ENCODE measurements at places on chromosomes 16 and 17.

DNA sequence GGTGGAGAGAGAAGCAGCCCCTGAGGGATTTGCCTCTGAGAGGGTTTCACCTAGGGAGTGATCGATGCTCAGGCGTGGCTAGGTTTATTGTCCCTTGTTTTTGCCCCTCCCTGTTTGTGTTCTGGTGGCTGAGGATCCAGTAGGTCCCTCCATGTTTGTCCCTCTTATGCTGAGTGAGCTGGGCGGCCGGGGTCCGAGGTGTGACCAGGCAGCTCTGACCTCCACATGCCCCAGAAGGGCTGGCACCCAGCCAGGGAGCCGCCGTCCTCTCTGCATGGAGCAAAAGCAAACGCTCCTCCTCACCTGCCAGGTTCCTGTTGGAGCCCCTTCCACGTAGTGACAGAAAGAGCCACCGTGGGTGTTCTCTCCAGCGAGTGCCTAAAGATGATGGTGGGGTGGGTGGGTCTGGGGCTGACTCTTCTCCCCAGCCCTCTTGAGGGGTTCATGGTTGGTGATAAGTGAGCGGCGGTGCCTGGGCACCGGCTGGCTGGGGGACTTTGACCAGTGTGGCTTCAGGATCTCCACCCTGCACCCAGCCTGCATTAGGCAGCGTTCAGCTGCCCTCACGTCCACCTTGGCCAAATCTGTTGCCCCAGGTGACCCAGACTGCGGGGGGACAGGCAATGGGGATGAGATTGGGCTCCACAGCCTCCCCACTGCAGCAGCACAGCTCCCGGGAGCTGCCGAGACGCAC lies 14.1 kb upstream of the NUDT16L1 start:
- no peak for DNase-seq

DNA sequence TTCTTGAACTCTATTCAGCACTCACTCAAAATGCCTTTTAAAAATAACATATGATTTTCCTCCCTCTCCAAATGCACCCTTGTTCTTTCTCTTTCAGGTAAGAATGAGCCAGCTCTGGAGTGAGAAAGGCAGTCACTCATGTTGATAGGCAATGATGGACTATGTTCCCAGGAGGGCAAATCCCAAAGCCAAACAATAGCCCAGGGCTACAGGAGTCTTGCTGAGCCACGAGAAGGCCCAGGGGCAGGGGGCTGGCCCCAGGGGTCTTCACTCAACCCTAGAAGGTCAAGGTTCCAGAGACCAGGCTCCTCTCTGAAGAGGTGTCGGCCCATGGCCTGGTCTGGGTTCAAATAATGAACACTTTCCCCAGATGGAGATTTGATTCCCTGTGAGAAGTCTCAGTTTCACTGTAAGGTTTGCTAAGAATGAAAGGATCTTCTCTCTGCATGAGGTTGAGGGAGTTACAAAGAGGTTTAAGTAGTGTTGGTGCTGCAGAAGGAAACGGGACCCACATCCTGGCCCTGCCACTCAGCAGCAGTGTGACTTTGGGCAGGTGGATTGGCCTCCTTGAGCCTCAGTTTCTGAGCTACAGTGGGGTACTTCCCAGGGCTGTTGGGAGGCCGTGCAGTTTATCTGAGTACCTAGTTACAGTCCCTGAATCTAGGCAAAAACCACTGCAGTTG lies 49.0 kb downstream of the RTN4RL1 start:
- no peak for DNase-seq

GRCh38 chr17:39376434-39376833 lies 25.0 kb downstream of the FBXL20 start:
- no peak for DNase-seq

- no peak for DNase-seq
Observed at GRCh38 chr16:14400285-14400977, 229.6 kb downstream of the PARN start.

DNA sequence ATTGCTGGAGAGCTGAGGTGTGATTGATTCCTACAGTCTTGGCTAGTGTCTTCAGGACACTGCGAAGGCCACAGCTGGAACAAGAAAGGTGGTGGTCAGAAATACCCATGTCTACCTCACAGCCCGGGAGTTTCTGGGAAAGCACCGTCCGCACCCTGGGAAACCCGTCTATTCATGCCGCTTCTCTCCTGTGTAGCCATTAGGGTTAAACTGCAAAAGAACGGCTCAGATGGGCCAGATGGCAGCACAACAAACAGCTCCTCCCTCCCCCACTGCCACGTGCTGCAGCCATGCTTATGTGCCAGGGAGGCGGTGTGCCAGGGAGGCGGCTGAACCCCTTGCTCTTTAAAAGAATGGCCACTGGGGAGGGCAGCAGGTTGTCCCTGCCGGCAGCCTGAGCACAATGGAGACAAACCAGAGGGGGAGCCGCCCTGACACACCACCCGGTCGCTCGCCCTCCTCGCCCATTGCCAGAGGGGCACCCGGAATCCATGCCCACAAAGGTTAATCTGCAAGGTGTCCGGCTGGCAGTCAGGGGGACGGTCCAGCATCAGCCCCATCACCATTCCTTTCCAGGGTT lies 65.2 kb downstream of the CYTH1 start:
- DNase-seq, result no peak

GRCh38 chr16:53207810-53208752 lies 153.3 kb downstream of the CHD9 start:
- peak; percentile 60 for DNase-seq

DNA sequence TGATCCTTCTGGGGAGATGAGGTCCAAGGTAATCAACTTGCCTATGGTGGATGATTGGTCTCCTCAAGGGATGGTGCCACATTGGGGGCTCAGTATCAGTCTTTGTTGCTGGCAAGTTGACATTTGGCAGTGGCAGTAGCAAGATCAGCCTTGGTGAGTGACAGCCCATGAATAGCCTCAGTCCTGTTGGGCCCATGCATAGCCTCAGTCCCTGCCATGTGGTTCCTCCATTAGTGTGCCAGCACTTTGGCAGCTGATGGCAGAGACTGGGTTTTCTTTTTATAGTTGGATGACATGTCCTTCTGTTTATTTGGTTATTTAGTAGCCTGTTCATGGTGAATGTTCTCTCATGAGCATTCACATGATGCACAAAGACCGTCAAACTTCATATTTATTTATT lies 179.6 kb downstream of the CBLN1 start:
- no peak for DNase-seq

GRCh38 chr17:79948406-79948944 lies 87.2 kb downstream of the TBC1D16 start:
- DNase-seq, result no peak

GRCh38 chr17:74646231-74646630 lies 22.7 kb upstream of the CD300E start:
- DNase-seq, result no peak

DNA sequence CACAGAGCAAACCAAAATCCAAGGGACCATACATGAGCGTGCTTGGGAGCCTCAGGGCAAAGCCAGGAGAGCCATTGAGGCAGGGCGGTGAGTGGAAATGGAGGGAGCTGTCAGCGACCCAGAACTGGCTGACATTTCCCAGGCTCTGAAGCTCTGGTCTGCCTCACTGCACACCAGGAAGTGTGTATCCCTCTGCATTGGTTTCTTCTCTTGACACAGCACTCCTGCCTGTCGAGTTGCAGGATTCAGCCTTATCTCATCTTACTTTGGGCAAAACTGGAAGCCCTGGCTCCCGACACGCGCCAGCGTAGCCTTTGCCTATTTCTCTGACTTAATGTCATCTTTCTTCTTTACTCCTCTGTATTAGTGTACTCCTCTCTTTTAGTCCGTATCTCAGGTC lies 144.7 kb upstream of the HS3ST3A1 start:
- no peak for DNase-seq

DNA sequence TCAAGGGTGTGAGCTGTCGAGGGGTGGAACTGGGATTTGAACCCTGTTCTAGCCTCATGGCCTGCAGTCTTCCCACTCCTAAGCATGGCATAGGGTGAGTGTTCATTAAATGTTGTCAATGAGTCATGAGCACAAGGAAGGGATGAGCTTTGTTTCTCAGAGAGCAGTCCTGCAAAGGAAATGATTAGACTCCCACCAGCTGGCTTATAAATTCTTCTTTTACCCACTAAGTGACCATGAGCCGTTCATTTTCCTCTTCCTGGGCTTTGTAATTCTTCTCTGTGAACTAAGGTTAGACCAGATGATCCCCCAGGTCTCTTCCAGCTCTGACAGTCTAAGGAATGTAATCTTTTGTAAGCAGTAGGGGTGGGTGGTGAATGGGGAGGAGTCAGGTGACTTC lies 47.9 kb upstream of the HNF1B start:
- no peak for DNase-seq

- peak; percentile 75 for DNase-seq
Observed at GRCh38 chr16:67236563-67237395, 9.8 kb downstream of the TMEM208 start.

DNA sequence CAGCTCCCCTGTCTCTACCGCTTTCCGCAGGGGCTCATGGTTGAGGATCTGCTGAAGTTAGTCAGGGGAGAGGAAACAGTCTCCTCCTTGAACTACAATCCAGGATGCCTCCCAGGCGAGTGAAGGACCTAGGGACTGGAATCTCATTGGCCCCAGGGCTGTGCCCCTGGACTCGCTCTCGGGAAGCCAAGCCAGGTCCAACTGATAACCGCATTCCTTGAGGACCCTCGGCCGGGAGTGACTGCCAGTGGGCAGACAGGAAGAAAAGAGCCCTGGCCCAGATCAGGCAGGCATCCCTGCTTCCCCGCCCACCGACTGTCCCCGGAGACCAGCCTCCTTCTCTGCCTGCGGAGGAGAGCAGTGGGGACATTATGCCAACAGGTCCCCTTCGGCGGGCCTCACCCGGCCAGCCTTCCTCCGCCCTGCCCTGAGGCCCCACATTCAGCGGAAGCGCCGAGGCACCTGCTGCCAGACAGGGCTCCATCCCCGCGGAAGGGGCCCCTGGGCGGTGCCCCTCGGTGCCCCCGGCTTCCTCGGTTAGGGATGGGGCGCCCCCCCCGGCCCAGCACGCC lies 776 bp downstream of the LRRC75A start:
- DNase-seq, result no peak

- DNase-seq, result no peak
Observed at GRCh38 chr17:50853015-50853615, 13.0 kb downstream of the TOB1 start.

- no peak for DNase-seq
Observed at GRCh38 chr17:78351449-78352006, 8.3 kb downstream of the SOCS3 start.

- no peak for DNase-seq
Observed at GRCh38 chr17:49239963-49240362, 9.4 kb upstream of the PHOSPHO1 start.

GRCh38 chr17:14525551-14526455 lies 224.9 kb downstream of the HS3ST3B1 start:
- no peak for DNase-seq

DNA sequence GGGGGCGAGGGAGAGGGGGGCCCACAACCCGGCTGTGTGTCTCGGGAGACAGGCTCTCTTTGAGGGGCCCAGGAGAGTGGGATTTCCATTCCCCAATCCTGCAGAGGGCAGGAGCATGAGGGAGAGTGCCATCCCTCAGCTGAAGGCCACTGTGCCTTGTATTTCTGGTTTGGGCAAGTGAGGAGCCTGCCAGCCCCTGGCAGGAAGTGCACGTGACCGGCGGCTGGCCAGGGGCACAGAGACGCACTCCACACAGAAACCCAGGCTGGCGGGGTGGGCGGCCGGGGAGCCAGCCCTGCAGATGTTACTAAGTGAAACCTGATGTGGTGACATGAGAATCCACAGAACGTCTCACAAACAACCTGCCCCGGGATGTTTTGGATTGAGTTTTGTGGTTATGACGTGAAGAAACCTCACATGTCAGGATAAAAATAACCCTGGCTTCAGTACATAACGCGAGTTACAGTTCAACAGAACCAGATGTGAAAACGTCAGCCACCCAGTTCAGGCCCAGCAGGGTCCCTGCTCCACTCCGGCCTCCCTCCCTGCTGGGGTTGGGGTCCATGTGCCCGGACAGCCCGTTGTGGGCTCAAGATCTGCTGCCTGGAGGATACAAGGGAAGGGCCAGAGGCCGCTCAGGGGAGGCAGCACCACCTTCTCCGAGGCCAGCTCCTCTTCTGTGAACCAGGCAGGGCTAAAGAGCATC lies 51.7 kb upstream of the MTSS2 start:
- DNase-seq, result no peak

- no peak for DNase-seq
Observed at GRCh38 chr16:69937465-69937951, 13.6 kb upstream of the CLEC18A start.

- no peak for DNase-seq
Observed at GRCh38 chr17:50026046-50026675, 29.7 kb upstream of the ITGA3 start.

DNA sequence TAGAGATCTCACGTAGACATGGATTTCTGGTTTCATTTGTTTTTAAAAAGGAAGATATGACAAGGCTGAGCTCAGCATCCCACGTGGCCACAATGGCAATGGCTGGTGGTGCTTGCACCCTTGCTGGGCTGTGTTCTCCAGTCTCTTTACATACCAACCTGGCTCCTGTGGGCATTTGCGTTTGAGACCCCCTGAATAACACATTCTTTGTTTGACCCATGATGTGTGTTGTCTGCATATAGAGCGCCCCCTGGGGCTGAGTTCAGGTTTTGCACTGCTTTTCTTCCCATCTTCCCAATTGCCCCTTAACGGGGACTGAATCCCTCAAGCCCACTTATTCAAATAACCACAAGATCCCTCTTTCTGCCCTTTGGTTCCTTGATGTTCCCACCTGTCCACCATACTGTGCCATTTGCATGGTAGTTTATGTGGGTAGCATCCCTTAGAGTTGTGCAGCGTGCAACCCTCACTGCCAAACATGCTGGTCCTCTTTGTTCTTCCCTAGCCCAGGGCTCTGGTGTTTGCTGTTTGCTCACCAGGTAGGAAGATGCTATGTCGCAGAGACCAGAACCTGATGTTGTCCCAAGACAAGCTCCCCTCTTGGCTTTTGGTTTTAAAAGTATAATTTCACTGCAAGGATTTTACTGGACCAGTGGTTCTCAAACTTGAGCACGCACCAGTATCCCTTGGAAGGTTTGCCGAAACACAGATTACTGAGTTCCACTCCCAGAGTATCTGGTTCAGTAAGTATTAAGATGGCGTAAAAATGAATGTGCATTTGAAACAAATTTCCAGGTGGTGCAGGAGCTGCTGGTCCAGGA lies 38.5 kb upstream of the NKD1 start:
- peak; percentile 12 for DNase-seq

GRCh38 chr16:56743840-56744239 lies 13.9 kb downstream of the NUP93 start:
- DNase-seq, result no peak

- no peak for DNase-seq
Observed at GRCh38 chr16:1631931-1632637, 19.9 kb downstream of the CRAMP1 start.

- peak; percentile 76 for DNase-seq
Observed at GRCh38 chr17:81018044-81018802, 16.7 kb upstream of the BAIAP2 start.

DNA sequence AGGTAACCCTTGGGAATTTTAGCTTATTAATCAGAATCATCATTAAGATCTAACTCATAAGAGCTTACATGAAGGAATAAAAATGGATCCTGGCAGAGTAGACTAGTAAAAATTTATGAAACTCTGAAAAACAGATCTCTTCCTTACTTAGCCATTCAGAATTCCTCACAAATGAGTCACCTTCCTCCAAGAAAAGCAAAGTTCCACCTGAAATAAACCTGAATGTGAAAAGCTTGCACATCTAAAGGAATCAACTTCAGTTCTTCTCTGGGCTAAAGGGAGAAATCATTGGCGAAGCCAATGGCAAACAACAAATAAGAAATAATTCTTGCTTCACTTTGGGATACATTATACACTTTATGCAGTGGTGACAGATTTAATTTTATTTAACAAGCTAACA lies 22.7 kb downstream of the MYO1D start:
- no peak for DNase-seq

- no peak for DNase-seq
Observed at GRCh38 chr16:51723036-51723724, 572.1 kb upstream of the SALL1 start.

All from CMK (cell line).